ENCODE measurements at places on chromosomes 16 and 17.

- DNase-seq, result no peak
Observed at GRCh38 chr16:64626776-64627175, 495.1 kb downstream of the CDH11 start.

- no peak for DNase-seq
Observed at GRCh38 chr17:60959011-60959410, 281.4 kb downstream of the BCAS3 start.

- DNase-seq, result peak; percentile 55
Observed at GRCh38 chr17:10844621-10845387, 6.9 kb upstream of the PIRT start.

GRCh38 chr16:72878301-72879269, 169.3 kb downstream of the ZFHX3 start:
- no peak for DNase-seq

DNA sequence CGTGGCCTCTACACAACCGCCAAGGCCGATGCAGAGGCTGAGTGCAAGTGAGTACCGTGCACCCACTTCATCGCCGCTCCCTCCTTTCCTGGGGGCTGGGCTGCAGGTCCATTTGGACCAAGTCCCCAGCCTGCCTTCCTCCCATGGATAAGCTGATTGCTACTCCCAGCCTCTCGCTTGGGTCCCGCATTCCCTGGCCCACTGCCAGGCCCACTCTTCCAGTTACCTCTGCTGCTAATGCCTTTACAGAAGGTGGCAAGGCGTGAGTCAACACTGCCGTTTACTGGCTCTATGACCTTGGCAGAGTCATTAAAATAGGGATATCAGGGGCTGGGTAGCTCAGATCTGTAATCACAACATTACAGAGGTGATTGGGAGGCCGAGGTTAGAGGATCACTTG, 11.2 kb downstream of the SULT1A2 start:
- no peak for DNase-seq

- no peak for DNase-seq
Observed at GRCh38 chr17:21288571-21289017, 4.1 kb downstream of the MAP2K3 start.

DNA sequence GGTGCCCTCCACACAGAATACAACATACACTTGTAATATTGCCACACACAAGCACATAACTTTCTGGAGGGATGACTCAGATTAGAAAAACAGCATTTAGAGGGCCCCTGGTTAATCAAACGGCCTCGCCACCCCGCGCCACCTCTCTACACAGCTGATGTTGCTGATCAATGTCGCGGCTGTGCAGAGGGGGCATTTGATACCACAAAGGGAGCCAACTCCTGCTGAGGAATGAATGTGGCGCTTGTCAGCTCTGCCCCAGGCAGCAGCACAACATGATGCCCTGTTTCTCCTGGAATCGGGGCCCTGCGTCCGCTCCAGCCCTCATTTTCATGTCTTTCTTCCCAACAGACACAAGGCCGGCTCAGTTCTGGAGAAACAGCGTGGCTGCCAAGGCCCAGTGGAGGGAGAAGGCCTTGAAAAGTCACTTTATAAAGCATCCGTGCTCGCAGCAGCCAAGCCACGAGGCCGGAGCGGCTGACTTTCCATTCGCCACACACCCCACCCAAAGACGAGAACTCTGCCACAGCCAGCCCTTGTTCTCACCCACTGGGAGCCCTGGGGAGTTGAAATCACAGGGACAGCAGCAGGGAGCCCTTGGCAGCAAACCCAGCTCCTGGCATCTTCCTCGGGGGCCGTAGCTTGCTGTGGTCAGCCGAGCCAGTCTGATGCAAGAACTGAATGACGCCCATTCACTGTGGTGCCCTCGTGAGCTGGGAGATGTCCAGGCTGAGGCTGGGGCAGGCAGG, 65.6 kb downstream of the XYLT1 start:
- no peak for DNase-seq

DNA sequence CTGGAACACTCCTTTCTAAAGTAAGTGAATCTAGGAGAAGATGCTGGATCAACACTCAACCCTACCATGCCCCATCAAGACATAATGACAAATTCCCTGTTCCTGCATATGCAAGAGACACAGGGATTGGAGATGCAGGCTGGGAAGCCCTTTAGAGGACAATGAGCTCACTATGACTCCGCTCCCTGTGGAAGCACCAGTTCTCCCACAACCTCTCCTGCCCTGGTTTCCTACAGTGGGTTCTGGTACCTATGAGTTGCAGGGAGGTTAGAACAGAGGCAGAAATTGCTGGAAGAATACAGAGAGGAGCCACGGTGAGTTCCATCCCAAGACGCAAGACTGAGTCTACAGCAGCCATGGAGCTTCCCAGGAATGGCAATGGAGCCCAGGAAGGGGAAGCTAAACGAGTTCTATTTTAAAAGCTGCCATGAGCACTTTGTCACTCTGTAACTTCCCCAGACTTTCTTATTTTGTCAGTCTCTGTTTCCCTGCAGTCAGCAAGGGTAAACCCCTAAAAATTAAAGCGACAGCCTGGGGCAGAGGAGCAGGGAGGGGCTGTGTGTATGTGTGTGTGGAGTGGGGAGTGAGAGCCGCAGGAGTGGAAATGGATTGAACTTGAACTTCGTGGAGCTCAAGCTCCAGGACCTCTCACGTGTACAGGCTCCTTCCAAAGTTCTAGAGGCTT, 42.3 kb upstream of the PIK3R6 start:
- no peak for DNase-seq

- DNase-seq, result no peak
Observed at GRCh38 chr16:87954826-87955225, 3.6 kb downstream of the BANP start.

- no peak for DNase-seq
Observed at GRCh38 chr16:23907457-23907902, 71.7 kb downstream of the PRKCB start.

DNA sequence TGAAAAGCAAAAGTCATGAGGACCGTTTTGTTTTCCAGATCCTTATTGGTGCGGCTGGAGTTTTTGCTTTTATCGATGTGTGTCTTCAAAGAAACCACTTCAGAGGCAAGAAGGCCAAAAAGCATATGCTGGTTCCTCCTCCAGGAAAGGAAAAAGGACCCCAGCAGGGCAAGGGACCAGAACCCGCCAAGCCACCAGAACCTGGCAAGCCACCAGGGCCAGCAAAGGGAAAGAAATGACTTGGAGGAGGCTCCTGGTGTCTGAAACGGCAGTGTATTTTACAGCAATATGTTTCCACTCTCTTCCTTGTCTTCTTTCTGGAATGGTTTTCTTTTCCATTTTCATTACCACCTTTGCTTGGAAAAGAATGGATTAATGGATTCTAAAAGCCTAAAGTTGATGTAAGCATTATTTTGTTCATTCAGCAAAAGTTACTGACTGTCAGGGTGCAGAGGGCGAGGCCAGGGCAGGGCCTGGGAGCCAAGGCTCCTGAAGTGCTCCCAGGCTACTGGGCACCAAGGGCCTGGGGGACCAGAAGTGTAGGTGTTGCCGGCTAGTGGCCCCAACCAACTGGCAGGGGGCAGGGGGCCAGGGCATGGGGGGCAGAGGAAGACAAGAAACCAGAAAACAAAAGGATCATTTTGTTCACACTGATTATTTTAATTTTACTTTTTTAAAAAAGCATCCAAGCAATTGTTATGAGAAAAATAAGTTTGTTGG, 8.8 kb downstream of the CMTM2 start:
- no peak for DNase-seq

DNA sequence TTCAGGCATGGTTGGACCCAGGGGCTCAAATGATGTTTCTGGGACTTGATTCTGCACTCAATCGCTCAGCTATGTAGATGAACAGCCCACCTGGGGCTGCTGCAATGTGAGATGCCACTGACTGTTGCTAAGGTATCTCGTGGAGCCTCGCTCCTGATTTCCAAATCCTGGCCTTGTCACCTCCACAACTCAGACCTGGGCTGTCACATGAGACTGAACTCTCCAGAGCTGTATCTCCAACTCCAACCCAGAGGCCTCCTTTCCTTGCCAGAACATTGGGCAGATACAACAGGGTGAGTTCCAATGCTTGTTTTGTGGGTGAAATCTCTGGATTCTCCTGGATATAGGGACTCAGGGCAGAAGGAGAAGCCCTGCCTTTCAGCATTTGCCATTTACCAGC, 79.5 kb downstream of the GNAO1 start:
- no peak for DNase-seq

DNA sequence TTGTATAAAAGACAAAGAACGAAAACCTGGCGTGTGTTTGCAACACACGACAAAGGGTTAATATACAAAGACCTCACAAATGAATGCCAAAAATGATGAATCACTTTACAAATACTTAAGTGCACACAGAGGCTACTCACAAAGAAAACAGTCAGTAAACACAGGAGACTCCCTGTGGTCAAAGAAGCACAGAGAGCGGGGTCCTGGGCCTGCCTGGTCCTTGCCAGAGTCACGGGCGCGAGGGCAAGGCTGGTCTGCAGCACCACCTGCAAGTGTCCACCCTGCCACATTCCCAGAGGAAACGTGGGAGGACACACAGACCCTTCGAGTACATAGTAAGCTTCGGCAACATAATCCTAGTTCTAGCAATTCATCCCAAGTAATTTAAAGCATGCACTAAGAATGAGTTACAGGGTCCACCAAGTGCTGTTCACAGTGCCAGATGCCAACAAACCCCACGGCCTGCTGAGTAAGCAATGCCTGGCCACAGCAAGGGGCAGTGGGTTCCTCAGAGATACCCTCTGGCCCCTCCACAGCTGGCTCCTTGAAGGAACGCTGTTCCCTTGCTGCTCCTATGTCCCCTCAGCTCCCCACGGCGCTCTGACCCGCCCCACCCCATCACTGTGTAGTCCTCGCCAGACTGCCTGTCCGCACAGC, 24.6 kb upstream of the FAAP100 start:
- no peak for DNase-seq
